HL-60 (cell line): ENCODE measurements at places on chromosomes 5 and 9.
A peak's percentile ranks its signal among the peaks of the same experiment; 100 is the strongest.

GRCh38 chr9:122816163-122816867, 12.1 kb downstream of the PDCL start:
- DNase-seq: peak; percentile 13

GRCh38 chr9:133202145-133202513, 6.9 kb downstream of the OBP2B start:
- DNase-seq: no peak

- DNase-seq: no peak
Measured at GRCh38 chr9:122402874-122403273, 32.0 kb downstream of the PTGS1 start.

DNA sequence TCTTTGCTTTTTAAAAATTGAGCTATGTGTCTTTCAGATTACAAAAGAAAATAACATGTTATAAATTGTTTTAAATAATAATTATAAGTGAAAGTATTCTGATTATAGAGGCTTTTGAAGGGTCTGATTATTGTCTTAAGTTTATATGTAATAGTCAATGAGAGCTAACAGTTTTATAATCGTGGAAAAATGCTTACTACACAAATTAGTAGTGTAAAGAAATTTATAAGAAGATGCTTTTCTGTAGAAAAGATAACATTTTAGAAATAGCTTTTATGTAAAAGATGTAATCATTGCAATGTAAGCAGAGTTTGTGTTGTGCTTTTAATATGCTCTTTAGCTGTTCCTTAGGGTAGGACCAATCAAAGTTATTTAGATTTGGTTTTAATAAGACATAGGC, 18.6 kb downstream of the RBM27 start:
- no peak for DNase-seq

GRCh38 chr5:150255659-150256409, 33.7 kb downstream of the CAMK2A start:
- no peak for DNase-seq

DNA sequence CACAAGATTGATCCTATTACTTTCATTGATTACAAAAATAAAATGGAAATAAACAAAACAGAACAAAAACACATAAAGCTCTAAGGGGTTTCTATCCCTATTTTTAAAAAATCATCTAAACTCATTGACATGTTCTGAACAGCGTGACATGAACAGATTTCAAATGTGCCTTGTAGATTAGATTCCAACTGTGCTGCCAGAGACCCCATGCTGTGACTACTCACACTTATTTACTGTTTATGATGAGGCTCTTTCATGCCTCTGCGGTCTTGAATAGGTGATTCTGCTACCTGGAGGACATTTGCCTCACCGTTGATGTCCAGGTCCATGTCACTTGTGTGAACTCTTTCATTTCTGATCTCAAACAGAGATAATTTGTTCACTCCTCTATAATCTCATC, 990.2 kb downstream of the CDH12 start:
- no peak for DNase-seq

- no peak for DNase-seq
Measured at GRCh38 chr9:100939636-100940035, 88.9 kb upstream of the PLPPR1 start.

DNA sequence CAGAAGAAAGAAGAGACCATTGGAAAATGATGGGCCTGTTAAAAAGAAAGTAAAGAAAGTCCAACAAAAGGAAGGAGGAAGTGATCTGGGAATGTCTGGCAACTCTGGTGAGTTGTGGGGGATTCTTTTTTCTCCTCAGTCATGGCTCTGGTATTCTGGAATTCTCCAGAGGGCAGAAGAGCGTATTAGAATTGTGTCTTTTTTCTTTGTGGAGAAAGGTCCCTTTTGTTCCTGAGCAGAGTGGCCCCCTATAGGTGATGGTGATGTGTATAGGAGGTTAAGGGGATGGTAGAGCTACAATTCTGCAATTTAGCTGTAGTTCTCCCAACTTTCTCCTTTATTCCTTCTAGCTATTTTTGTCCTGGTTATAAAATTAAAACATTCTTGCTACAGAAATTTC, 1.6 kb upstream of the DHFR start:
- DNase-seq: no peak

DNA sequence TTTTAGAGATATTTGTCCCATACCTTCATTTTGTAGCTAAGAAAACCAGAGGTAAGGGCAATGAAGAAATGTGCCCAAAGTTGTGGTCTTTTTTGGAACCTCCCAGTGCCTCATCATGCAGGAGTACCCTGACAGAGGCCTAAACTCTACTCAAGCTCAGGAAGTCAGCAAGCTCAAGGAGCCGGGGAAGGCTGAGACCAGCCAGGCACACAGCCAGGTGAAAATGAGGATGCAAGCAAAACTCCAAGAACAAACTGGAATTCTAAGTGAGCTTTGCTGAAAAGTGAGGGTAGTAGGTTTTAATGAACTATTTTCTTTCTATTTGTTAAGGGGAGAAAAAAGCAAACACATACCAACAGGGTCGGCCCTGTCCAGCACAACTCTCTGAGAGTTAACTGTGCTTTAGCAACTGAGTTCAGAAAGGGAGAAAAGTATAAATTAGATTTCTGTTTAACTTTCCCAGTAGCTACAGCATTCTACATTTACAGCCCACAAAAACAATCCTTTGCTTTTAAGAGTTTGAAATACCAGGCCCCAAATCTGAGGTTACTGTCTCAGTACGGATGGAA, 146.4 kb downstream of the GNAQ start:
- DNase-seq: no peak

GRCh38 chr5:5404381-5404780, 18.1 kb upstream of the ICE1 start:
- no peak for DNase-seq

- no peak for DNase-seq
Measured at GRCh38 chr9:79895232-79895631, 323.5 kb downstream of the TLE4 start.

DNA sequence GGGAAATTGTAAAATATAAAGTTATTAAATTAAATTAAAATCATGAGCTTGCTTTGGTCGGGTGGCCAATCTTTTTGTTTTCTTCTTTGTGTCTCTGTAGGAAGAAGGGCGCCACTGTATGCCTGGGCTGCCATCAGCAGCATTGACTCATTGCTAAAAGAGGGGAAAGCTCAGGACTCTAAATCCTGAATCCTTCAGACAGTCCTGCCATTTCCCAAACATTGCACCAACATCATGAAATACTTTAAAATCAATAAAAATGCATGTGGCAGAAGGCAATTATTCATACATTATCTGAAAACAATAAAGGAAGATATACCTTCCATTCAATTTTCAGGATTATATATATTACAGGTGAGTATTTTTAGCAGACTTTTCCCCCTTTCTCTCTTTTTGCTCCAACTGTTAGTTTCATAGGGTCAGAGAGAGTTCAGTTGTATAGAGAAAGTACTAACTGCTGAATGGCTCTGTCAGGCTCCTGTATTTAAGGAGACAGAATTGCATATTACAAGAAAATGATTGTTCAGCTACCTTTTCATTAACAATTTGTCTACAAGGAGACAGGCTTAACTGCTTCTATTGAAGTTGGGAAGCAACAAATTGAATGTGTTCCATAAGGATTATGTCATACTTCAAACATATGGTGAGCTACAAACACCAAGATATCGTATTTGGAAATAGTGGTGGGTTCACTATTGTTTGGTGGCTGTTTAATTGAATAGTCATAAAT, 95.7 kb downstream of the ATPSCKMT start:
- no peak for DNase-seq

- DNase-seq: no peak
Measured at GRCh38 chr9:109535365-109535764, 37.3 kb upstream of the PTPN3 start.

GRCh38 chr5:51104556-51104955, 278.7 kb upstream of the ISL1 start:
- no peak for DNase-seq

- DNase-seq: no peak
Measured at GRCh38 chr5:94731471-94731870, 113.0 kb downstream of the SLF1 start.

DNA sequence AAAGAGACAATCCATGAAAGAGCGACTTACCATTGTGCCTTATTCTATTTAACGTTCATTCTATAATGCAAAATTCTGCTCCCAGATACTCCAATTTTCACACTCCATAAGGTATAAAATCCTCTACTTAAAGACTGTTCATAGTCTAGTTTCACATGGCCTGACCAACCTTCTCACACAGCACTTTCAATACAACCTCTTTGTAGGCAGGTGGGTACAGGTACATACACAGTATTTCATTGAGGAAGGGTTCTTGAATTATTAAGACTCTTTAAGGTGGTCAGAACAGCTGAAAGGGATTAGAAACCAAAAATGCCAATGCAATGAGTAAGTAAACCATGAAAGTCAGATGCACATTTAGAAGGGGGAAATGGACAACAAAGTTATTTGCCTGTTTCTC, 352.0 kb downstream of the PARP8 start:
- no peak for DNase-seq

- no peak for DNase-seq
Measured at GRCh38 chr9:89026876-89027275, 35.6 kb downstream of the S1PR3 start.

DNA sequence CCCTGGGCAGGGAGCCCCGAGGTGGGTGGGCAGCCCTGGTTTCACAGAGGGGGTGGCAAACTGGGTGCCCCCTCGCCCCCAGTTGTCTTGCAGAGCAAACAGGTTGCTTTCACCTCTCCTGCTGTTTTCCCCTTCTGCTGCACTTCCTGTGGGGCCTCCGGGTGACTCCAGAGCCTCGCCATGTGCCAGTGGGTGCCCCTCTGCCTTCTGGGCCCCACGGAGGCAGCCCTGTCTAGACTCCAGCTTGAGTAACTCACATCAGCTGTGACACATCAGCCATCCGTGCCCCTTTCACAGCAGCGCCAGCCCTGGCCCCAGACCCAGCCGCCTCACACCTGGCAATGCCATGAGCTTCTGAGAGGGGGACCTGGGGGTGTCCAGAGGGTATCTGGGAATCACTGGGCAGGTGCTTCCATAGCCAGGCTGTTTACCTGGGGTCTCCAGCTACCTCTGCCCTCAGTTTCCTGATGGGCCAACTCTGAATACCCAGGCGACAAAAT, 36.9 kb downstream of the ADAMTSL2 start:
- no peak for DNase-seq

GRCh38 chr5:74952406-74952805, 86.2 kb upstream of the FAM169A start:
- DNase-seq: no peak

DNA sequence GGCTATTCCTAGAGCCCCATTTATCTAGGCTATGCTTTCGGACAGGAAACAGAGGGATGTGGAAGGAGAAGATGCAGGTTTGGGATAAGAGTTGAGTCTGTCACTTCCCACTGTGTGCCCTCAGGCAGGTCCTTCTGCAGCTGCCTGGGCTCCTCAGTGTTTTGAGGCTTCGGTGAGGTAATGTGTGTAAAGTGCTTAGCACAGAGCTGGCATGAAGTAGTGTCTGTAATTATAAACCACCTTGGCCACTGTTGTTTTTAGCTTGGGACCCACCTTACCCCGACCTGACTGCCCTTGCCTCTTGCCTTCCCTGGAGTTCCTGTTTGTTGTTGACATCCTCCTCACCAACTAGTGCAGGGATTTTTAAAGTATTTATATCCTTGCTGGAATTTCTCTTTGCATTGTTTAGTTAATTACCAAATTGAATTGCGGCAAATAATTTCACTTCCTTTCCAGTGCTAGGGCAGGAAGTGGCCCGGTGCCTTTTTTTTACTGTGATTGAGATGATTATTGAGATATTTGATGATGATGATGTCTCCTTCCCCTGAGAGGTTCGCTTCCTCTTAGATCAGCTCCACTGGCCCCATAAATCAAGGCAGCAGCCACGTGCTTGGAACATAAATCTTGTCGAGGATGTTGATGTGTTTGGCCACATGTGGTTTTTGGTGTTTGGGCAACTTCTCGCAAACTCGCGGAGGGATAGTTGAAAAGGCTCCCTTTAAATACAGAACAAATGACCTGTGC, 38.3 kb upstream of the DAB2IP start:
- peak; percentile 47 for DNase-seq

DNA sequence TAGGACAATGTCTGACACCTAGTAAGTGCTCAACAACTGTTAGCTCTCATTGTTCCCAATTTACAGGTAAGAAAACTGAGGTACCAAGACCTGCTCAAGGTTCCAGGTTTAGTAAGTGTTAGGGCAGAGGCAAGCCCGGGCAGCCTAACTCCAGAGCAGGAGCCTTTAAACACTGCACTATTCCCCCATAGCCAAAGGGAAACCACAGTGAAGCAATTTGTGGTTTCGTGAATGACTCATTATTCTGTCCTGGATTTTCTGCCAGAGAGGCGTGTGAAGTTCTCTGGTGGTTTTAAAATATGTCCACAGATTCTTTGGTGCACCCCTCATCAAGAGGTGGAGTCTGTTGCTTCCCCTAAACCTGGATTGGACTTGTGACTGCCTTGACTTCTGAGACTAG, 1.0 kb upstream of the MCC start:
- DNase-seq: peak; percentile 51

DNA sequence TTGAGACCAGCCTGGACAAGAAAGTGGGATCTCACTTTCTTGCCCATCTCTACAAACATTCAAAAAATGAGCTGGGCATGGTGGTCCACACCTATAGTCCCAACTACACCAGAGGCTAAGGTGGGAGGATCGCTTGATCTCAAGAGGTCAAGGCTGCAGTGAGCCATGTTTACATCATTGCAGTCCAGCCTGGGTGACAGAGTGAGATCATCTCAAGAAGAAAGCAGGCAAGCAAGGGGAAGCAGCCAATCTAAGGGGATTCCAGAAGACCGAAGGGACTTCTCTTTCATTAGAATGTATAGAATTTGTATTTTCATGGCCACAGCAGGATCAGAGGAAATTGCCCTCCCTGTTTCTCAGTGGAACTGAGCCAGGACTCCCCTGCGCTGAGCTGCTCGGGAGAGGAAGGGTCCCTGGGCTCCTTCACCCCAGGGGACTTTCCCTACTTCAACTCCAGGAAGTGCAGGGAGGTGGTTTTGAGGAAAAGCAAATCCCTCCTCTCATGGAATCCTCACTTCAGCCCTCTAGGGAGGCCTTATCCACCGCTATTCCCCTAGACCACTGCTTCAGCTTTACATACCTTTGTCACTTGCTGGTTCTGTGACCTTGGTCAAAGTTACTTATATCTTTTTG, 12.1 kb downstream of the WWC1 start:
- DNase-seq: no peak

- no peak for DNase-seq
Measured at GRCh38 chr5:78399116-78399515, 38.7 kb downstream of the SCAMP1 start.

DNA sequence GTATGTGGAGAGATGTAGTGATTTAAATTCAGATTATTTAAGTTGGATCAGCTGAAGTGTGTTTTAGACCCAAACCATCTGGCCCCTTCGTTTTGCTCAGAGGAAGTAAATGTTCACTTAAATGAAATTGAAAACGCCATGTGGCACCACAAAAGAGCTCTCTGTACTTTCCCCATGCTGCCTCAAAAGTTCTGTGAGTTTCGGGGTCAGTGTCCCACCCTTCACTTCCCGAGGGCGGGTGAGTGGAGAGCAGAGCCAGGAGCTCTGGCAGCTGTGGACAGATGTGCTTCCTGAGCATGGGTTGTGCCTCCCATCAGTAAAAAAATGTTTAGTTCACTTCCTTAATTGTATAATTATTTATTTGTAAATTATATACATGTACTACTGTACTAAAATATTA, 48.4 kb downstream of the PSD2 start:
- no peak for DNase-seq
